Esophagus mucosa (tissue), 1 donor: ENCODE measurements at places on chromosomes 6 and 20. TPM values are rescaled to one million over a fixed set of nuclear protein-coding genes. Genes with fewer than 3 reads are reported as not detected.
A peak's percentile ranks its signal among the peaks of the same experiment; 100 is the strongest.

CGA gene
- total RNA-seq = not detected

TFAP2A gene
- total RNA-seq = 59.6 TPM

CTAGE9 gene
- not detected for total RNA-seq

ENPP5 gene
- total RNA-seq = 0.44 TPM

DNA sequence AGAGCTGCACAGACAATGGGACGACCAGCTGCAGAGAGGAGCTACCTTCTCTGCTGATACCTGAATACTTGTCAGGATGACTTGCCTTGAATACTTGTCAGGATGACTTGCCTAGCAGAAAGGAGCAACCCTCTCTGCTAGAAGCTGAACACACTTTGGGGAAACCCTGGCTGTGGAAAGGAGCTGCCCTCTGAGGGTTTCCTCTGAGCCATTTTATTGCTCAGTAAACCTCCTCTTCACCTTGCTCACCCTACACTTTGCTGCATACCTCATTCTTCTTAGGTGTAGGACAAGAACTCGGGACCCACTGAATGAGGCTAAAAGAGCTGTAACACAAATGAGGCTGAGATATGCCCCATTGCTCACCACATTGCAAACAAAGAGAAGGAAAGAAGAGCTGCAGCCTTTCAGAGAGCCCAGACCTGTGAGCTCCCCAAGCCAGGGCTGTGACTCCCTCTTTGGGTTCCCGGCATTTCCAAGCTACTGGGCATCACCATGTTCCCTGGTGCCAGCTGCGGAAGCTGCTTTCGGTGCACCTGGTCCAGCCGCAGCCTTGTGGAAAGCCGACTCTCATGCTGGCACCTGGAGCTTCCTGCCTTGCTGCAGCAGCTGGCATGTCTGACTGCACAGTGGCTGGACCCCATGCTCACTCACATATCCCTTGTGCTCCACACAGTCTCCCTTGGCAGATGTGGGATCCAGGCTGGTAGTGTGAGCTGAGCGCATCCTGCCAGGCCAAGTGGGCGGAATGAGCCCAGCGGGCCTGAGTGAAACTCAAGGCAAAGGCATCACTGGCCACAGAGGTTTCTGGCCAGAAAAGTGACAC, 106.7 kb upstream of the AHI1 start:
- ATAC-seq = no peak

DNA sequence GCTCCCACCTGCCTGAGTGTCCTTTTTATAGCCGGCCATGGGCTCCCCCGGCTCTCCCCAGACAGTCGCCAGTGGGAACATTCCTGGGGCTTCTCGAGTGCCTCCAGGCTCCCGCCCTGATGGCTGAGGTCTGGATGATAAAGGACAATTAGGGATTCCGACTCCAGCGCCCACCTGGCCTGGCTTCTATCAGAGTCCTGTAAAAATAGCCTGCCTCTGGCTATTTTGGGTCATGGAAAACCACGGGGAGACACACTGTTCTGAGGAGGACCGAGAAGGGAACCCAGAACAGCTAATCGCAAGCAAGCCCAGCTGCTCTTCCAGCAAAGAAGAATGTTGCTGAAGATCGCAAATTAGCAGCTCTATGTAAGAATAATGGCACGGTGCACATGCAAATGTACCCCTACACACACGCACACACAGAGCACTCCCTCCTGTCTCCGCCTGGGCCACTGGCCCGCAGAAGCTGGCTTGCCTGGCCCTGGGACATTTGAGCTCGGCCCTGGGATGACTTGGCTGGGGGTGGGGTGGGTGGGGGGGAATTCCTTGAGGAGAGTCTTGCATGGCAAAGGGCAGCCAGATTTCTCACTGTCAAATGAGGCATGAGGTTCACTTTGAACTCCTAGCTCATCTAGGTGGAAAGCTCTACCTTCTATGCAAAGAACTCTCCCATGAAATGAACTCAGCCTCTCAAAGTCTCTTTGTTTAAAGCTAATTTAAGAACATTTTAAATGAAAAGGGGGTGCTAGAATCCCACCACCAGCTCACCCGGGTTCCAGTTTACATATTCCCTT, 55.3 kb downstream of the CTCFL start:
- no peak for ATAC-seq

- no peak for ATAC-seq
Observed at GRCh38 chr20:24647713-24648112, 178.3 kb downstream of the SYNDIG1 start.

GRCh38 chr6:129732034-129732433, 22.1 kb upstream of the ARHGAP18 start:
- no peak for ATAC-seq

- peak; percentile 68 for ATAC-seq
Observed at GRCh38 chr20:49627329-49627761, 59.4 kb upstream of the PTGIS start.

- no peak for ATAC-seq
Observed at GRCh38 chr6:78589436-78589835, 277.9 kb upstream of the IRAK1BP1 start.

DNA sequence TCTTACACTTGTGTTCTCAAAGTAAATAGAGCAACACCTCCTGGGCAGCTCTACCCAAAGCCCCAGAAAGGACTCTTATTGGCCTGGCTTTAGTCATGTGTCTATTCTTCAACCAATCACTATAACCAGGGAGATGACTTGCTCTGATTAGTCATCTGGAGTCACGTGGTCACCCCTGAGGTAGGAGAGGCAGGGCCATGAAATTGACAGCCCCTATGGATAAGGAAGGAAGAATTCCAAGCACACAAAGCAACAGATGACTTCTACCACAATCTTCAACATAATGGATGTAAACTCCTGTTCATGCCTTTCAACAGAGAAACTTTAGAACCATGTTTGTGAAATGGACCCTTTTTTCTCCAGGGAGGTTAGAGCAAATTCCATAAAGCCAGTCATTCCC, 24.6 kb upstream of the EYA2 start:
- no peak for ATAC-seq

DNA sequence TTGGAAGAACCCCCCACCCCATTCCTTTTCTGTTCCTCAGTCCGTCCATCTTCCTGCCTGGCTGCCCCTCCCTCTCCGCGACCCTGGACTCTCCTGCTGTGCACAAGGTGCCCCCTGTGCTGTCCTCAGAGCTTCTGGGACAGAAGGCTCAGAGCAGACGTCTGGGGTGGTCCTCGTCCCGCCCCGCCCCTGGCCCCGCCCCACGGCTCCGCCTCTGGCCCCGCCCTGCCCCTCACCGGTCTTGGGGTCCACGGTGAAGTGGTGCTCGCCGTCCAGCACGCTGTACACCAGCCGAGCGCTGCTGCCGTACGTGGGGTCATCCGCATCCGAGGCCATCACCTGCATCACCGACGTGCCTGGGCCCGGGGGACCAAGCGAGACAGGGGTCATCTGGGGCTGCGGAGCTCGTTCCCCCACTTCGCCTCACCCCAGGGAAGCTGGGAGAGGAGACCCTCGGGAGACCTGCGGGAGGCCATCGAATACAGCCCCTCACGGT, 81.0 kb downstream of the CDH22 start:
- no peak for ATAC-seq
